Ovary (tissue), 10 donors: ENCODE measurements at places on chromosomes 3 and 15. TPM values are rescaled to one million over a fixed set of nuclear protein-coding genes. Genes with fewer than 3 reads are reported as not detected.

SPPL2A gene
- polyA plus RNA-seq, result 15.4 TPM

KNG1 gene
- not detected for polyA plus RNA-seq

MOBP gene
- polyA plus RNA-seq, result 0.68 TPM

HMG20A gene
- 18.2 TPM for polyA plus RNA-seq

GPR62 gene
- polyA plus RNA-seq, result 0.15 TPM

TMEM212 gene
- polyA plus RNA-seq, result not detected

POPDC2 gene
- polyA plus RNA-seq, result 3.0 TPM

ISL2 gene
- polyA plus RNA-seq, result not detected

SNX4 gene
- polyA plus RNA-seq, result 19.2 TPM

- no peak for DNase-seq
These were observed 3.3 kb upstream of the CCDC174 start for GRCh38 chr3:14647976-14648955.

GRCh38 chr3:116306720-116307119 lies 138.6 kb downstream of the LSAMP start:
- DNase-seq, result no peak

DNA sequence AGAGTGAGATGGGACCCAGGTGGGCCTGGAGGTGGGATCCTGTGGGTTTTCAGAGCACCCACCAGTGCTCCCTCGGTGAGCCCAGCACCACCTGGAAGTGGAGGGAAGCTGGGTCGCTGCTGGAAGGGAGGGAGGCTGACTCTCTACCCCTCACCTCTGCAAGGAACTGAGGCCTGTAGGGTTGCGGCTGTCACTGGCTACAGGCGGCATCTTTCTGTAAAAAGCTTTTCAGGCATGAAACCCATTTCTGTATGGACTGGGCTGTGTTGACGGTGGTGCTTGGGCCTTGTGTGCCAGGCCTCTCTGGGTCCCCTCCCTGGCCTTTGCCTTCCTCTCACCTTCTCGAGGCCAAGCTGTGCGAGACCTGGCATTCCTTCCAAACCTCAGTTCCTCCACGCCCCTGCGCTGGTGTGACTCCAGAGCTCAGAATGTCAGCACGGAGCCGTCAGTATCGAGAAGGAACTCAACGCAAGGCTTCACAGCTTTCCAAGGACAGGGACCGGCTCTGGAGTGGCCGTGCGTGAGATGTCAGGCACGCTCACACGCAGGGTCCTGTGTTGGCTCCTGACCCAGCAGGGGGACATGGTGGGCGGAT lies 16.6 kb downstream of the ABTB1 start:
- peak; percentile 10 for DNase-seq

GRCh38 chr3:18389108-18389733 lies 35.9 kb downstream of the SATB1 start:
- DNase-seq, result no peak

GRCh38 chr3:41241161-41241560 lies 41.9 kb downstream of the CTNNB1 start:
- no peak for DNase-seq

DNA sequence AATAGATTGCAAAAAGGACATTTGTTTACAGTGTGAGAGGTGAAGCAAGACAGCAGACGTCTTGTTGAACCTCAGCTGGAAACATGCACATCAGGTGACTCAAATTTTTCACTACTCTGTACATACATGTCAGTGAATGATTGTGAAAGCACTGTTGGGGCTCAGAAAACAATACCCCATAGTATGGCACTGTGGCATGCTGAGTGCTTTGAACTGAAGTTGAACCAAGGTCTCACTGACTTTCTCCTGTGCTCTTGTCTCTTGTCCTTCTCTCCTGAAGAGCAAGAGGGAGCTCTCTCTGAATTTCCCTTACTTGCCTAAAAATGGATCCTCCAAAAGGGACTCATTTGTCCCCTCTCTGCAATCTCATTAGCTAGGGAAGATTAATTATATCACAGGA lies 24.5 kb upstream of the NEDD4 start:
- no peak for DNase-seq

- no peak for DNase-seq
These were observed 303.2 kb upstream of the TLE3 start for GRCh38 chr15:70400766-70401541.

- no peak for DNase-seq
These were observed 33.5 kb downstream of the TGFBR2 start for GRCh38 chr3:30639937-30640336.

GRCh38 chr15:88788816-88789215 lies 14.4 kb upstream of the ACAN start:
- no peak for DNase-seq

- no peak for DNase-seq
These were observed 155.8 kb downstream of the NR1D2 start for GRCh38 chr3:24100696-24101402.

- DNase-seq, result no peak
These were observed 5.5 kb downstream of the CSRNP1 start for GRCh38 chr3:39147711-39148434.

GRCh38 chr3:116135457-116136085 lies 309.7 kb downstream of the LSAMP start:
- no peak for DNase-seq

- DNase-seq, result no peak
These were observed 145.0 kb upstream of the MCTP2 start for GRCh38 chr15:94086341-94086740.

- DNase-seq, result no peak
These were observed 30.1 kb downstream of the SCG5 start for GRCh38 chr15:32671339-32672325.

GRCh38 chr3:46420931-46421330 lies 13.9 kb downstream of the CCRL2 start:
- DNase-seq, result no peak
